ENCODE measurements at places on chromosomes 3 and 15.

DNA sequence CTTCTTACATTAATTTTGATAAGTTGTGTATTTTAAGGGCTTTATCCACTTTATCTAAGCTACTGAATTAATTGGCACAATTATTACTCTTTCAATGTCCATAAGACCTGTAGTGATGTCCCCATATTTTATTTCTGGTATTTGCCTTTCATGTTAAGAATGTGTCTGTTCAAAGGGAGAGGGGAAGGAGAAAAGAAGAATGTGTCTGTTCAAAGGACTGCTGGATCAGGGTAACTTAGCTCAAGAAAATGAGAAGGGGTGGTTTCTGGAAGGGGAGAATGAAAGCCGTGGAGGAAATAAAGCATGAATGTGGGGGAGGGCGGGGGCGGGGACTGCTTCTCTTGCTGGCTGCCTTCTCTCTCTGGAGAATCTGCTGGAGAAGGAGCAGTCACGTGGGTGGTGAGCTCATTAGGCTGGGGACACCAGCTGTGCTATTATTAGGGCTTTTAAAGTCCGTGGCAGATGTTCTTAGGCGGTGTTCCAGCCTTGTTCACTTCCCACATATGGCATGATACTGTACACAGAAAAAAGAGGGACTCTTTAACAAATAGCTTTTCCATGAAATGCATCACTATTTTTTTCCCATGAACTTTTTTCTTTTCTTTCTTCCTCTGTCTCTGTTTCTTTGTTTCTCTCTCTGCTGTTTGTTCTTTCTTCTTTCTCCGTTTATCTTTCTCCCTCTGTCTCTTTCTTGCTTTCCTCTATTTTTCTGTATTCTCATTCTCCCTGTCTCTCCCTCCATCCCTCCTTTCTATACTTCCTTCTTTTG lies 63.7 kb upstream of the ULK4 start:
- DNase-seq = peak; percentile 20

- DNase-seq = no peak
These were observed 57.5 kb upstream of the TRA2B start for GRCh38 chr3:185995352-185995751.

DNA sequence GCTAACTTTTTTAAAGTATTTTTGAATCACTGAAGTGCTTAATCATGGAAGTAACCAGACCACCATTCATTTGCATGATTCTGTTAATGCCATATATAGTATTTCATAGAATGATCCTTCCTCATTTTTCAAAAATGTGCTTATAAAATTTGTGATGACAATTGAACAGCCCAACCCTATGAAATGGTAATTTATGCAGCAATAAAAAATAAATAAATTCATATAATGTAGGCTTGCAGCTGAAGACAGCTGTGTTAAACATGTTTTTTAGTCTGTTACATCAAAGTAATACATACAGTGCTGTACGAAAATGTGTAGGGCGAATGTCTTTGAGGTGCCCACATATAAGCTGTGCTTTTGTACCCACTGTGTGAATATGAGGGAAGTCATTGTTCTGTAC lies 131.7 kb downstream of the FILIP1L start:
- DNase-seq = no peak

- no peak for DNase-seq
These were observed 21.4 kb downstream of the ZBTB38 start for GRCh38 chr3:141389703-141390102.

DNA sequence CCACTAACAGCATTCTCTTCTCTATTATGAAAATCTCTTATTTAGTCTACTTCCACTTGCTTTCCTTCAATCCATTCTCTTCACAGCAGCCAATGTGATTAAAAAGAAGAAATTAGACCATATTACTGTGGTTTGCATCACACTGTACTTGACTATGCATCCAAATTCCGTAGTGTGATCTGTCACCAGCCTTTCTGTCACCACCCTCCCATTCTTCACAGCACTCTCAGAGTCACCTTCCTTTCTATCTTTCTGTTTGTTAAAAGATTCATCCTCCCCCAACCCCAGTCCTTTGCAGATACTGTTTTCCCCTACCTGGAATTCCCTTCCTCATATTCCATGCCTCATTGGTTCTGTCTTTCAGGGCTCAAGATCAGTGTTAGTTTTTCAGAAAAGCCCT lies 55.0 kb upstream of the ABHD10 start:
- DNase-seq = no peak
